NCI-H1105 (cell line): ENCODE measurements at places on chromosomes 11 and 22.

- DNase-seq: peak; percentile 3
Observed at GRCh38 chr11:79794484-79795393, 353.9 kb upstream of the TENM4 start.

DNA sequence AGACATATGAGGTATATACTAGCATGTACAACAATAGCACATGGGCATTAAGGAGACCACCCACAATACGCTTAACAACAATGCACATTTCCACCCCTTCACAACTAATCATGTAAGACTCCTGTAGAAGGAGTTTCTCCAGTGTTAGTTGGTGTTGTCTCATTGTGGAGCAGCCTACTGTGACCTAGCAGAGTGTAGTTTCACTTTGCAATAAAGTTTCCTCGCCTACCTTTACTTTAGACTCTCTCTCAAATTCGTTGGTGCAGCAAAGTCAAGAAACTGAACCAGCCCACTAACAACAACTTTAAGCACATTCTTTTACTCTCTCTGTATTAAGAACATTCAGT, 863.6 kb downstream of the FAM181B start:
- no peak for DNase-seq

GRCh38 chr22:17257121-17258001, 38.1 kb upstream of the ADA2 start:
- peak; percentile 95 for DNase-seq

DNA sequence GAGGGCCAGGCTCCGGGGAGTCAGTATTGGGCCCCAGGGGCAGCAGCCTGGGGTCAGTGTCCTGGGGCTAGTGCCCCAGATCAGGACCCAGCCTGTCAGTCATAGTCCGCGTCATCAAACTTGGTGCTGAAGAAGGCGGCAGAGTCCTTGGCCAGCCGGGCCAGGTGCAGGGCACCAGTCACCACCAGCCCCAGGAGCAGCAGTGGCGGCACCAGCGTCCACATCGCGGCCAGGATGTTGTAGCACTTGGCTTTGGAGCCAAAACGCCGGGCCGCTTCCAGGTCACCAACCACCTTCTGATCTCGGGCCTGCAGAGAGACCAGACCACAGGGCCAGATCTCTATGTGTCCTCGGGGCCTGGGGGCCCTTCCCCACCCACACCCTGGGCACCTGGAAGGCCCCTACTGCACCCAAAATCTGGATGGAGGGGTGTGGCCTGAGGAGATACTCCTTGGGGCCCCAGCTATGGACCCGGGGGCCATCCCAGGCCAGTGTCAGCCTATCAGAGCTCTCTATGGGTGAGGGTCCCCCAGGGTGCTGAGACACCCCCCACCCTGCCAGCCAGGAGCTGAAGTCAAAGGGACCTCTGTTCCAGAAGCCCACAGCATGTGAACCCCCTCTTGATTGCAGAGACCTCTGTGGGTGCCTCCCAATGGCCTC, 790 bp downstream of the IFITM5 start:
- DNase-seq: no peak

DNA sequence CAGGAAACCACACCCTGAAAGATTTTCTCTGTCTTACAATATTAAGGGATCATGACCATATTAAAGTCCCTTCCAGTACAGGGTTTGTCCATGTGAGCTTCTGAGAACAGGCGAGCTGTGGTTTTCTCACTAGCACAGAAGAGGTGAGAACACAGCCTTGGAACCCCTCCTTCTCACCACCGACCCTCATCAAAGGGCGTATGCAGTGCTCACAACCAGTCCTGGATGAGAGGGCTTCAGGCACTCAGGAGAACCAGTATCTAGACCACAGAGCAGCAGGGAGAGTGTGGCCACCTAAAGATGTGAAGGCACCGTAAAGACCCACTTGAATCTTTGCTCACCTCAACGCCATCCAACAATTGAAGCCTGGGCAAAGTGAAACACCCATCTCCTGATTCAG, 397.0 kb downstream of the ETS1 start:
- no peak for DNase-seq

DNA sequence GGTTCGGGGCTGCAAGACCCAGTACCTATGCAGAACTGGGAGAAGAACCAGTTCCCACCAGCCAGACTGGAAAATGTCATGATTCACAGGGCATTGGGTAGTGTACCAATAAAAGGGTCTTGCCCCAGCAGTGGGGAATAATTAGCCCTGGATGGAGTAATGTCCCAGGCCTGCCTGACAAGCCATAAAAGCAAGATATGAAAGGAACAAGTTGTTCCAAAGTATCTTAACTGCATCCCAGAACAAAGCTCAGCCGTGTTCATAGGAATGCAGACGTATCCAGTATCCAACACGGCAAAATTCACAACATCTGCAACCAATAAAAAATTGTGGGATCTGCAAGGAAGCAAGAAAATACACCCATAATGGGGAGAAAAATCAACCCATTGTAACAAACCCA, 47.9 kb downstream of the ASCL2 start:
- DNase-seq: no peak

DNA sequence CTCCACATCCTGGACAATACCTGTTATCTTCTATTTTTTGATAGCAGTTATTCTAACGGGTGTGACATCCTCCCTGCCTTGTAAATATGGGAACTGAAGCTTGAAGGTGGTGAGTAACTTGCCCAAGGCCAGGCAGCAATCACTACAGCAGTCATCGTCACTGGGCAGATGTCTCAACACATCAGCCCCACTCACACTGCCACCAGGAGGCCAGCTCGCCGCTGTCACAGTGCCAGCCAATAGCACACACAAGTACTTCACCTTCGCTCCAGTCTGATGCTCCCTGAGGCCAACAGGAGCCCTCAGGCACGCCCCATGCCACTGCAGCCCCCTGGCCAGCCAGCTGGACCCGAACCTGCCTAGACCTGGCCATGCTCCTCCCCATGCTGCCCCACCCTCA, 4.9 kb upstream of the TTLL1 start:
- no peak for DNase-seq

DNA sequence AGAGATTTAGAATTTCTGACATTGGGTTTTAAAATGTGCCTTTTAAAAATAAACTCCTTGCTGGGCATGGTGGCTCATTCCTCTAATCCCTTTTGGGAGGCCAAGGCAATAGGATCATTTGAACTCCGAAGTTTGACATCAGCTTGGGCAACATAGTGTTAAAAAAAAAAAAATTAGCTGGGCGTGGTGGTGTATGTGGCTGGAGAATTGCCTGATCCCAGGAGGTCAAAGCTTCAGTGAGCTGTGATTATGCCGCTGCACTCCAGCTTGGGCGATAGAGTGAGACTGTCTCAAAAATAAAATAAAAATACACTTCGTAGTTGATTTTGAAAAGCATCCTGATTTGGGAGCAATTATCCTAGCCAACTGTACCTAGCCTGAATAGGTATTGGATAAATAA, 3.4 kb upstream of the APLP2 start:
- DNase-seq: no peak

- DNase-seq: peak; percentile 52
Observed at GRCh38 chr11:27228232-27228905, 134.6 kb downstream of the CCDC34 start.

- DNase-seq: no peak
Observed at GRCh38 chr11:126082251-126083109, 19.8 kb upstream of the CDON start.

DNA sequence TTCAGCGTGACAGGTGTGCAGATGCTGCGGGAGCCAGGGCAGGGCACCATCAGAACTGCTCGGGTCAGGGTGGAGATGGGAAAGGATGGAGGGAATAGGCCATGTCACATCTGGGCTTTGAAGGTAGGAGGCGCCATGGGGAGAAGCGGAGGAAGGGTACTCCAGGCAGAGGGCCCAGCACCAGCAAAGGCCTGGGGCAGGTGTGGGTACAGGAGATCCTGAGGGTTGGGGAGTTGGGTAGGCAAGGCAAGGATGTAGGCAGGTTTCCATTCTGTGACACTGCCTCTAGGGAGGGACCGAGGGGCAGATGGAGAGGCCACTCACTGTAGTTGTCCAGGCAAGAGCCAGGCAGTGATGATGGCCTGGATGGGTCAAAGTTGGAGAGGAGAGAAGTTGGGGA, 8.5 kb downstream of the EMID1 start:
- DNase-seq: no peak

DNA sequence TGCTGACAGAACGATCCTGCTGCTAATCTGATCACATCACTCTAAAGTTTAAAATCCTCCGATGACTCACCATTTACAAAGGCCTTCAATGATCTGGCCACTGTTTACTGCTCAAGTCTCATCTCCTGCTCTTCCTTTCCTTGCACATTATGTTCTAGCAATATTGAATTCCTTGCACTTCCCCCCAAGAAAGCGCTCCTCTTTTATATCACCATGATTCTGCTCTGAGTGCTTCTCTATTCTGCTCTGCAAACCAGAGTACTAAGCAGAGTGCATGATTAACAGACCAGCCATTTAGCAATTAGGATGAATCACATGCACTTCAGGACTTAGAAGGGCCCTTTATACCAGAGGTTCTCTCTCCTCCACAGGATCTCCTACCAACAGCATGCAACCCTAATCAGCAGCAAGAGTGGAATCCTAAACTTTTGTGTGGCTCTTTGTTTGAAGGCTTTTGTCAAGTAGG, 1122.8 kb upstream of the CCDC90B start:
- no peak for DNase-seq

- no peak for DNase-seq
Observed at GRCh38 chr11:27626938-27627586, 73.2 kb downstream of the BDNF start.

GRCh38 chr11:129268371-129268770, 76.2 kb upstream of the ARHGAP32 start:
- DNase-seq: no peak

- no peak for DNase-seq
Observed at GRCh38 chr11:17721242-17721999, 2.0 kb downstream of the MYOD1 start.

DNA sequence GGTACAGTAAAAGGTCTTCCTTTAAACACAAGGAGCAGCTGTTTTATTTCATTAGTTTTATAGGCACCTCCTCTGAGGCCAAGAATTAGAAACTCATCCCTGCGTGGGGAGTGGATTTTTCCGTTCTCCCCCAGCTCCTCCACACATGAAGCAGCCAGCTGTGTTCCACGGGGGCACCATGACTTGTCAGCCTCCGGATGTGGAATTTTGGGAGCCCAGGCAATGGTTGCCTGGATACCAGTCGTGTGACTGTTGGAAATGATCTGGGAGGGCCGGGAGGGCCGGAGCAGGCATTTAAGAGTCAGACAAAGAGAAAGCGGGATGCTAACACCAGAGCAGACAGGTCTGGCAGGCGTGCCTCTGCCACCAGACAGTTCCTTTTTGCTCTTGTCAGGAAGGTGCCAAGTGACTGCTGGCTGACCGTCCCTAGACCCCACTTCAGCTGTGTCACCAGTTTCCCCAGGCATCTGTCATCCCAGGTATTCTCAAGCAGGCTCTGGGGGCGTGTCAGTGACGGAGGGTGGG, 15.9 kb upstream of the CDC42EP2 start:
- no peak for DNase-seq

DNA sequence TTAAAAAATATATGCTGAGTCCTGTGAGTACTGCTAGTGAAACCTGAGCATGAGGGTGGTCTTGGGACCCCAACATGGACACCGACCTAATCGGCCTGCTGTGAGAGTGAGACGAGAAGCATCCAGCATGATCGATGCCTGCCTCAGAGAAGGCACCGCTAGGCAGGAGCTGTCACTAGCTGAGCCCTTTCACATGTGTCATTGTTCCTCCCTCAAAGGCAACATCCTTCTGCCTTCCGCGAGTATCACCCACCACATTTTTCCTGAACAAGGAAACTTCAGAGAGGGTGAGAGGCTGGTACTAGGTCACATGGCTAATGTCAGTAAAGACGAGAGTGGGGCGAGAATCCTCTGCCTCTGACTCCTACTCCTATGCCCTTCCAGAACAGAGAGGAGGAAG, 35.6 kb downstream of the AP1B1 start:
- no peak for DNase-seq

DNA sequence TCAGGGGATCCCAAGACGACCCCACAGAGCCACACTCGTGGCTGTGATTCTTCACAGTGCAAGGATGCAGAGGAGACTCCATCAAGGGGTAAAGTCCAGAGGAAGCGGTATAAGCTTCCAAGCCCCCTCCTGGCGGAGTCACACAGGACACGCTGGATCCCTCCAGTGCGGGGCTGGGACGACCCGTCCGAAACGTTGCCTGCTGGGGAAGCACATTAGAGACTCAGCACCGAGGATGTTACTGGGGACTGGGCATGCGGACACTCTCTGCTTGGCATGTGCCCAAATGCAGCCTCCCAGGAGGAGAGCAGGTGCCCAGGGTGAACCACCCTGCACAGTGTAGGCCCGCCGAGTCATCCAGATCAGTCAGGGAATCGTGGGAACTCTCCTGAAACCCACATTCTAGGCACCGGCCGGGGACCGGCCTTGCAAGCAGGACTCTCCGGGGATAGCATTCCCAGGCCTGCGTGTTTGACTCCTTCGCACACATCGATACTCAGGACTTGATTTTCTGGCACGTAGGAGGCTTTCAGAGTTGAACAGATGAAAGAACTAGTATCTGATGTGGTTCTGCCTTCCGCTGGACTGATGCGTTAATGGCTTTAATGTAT, 229.8 kb downstream of the TBC1D22A start:
- DNase-seq: no peak

DNA sequence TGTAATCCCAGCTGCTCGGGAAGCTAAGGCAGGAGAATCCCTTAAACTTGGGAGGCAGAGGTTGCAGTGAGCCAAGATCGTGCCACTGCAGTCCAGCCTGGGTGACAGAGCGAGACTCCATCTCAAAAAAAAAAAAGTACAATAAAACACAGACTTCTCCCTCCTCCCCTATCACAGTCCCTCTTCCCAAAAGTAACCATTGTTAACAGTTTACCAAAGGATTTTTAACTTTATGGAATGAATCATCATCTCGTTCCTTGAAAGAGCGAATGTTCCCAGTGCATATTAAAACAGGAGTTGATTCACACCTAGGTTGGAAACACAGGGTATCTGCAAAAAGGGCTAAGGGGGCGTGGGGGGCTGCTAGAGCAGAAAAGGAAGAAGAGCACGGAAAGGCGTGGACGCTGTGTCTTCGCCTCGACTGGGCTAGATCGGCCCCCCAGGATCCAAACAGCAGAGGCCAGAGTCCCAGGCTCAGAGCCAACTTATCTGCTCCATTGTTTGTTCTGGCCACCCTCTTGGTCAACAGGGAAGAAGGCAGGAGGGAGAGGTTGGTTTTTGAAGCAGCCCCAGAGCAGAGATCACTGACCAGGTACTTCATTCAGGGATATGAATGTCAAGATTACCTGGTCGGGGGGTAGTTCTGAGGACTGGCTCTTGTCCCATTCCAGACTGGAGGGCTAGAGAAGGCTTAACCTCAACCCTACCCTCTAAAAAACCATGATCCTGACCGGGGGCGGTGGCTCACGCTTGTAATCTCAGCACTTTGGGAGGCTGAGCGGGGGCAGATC, 2.1 kb upstream of the AHNAK start:
- no peak for DNase-seq

DNA sequence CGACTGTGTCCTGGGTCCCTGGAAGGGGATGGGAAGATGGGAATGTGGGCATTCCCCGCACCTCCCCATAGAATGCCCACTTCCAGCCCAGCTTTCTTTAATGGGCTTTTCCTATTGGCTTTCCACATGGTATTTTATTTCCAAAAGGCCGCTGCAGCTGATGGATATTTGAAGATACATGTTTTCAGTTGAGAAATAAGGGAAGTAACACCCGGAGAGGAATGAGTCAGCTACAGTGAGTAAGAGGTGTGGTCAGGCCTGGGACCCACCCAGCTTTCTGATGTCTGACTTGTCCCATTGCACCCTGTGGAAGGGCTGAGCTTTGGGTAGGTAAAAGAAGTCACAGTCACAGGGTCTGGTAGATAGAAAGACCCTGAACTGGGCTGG, 476.9 kb downstream of the MIAT start:
- no peak for DNase-seq
